Renal cortical epithelial cell (primary cell): ENCODE measurements at places on chromosomes 1 and 21. TPM values are rescaled to one million over a fixed set of nuclear protein-coding genes. Genes with fewer than 3 reads are reported as not detected.

Gene C1QA
- not detected in 2 replicates for total RNA-seq

DNA sequence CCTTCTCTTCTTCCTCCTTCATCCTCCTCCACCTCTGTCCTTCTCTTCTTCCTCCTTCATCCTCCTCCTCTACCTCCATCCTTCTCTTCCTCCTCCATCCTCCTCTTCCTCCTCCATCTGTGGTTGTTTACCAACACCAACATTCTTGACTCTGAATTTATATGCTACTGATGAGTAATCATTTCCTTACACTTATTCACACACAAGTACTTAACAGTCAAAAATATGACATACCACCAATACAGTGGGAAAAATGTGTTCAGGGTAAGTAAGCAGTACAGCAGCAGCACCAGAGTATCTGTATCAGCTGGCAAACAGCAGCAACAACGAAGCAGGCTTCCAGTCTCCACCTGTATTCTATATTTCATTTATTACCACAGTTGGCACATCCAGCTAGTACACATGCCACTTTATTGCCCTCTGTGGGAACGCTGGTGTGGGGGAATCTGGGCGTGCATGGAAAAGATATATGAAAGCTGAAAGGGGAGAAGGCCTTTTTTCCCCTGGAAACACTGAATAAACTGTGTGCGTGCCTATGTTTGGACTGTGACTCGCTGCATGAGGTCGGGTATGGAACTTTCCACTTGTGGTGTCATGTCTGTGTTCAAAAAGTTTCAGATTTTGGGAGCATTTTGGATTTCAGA, 16.0 kb downstream of the ADSS2 start:
- peak; percentile 38 for DNase-seq

- no peak for DNase-seq
Measured at GRCh38 chr1:25033828-25034705, 104.0 kb upstream of the RUNX3 start.

DNA sequence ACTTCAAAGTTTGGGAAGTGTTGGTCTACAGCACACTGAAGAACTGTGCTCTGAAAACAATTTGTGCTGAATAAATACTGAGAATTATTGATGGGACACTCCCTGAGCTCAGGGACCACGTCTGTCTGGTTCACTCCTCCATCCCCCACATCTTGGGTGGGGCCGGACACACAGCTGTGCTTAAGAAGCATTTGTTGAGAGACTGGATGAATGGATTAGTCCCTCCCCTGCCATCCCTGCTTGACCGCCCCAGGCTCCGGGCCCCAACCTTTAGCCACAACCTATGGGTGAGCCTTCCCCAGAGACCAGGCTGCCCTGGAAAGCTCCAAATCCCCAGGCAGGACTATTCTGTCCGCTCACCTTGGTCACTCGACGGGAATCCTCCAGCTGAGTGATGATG, 7.5 kb downstream of the TRIM63 start:
- DNase-seq: no peak

Gene LAMTOR5
- 49.8 and 54.2 TPM in 2 replicates for total RNA-seq
